Airway epithelial cell (primary cell): ENCODE measurements at places on chromosomes 7 and 10. TPM values are rescaled to one million over a fixed set of nuclear protein-coding genes. Genes with fewer than 3 reads are reported as not detected.

Gene LIPN
- total RNA-seq: 0.42 and 0.93 TPM in 2 replicates

Gene ITGA8
- total RNA-seq: not detected in 2 replicates

Gene RGS10
- total RNA-seq: 55.2 and 71.5 TPM in 2 replicates

Gene C10orf120
- total RNA-seq: not detected in 2 replicates

Gene TFEC
- not detected in 2 replicates for total RNA-seq

Gene OR9A2
- total RNA-seq: not detected in 2 replicates

Gene FAM131B
- 0.35 and 0.56 TPM in 2 replicates for total RNA-seq

Gene HABP2
- not detected in 2 replicates for total RNA-seq

Gene MYL10
- total RNA-seq: not detected in 2 replicates

Gene ELFN1
- 0.07 and 0.14 TPM in 2 replicates for total RNA-seq

Gene SPDYE8
- not detected in 2 replicates for total RNA-seq

Gene CYP3A7
- total RNA-seq: not detected in 2 replicates

Gene CYP3A4
- 0.14 TPM in 1 of 2 replicates, not detected in the other for total RNA-seq

Gene OPALIN
- not detected in 2 replicates for total RNA-seq

Gene DYNC1I1
- 0.21 TPM in 1 of 2 replicates, not detected in the other for total RNA-seq

Gene PON3
- 0.14 TPM in 1 of 2 replicates, not detected in the other for total RNA-seq

Gene SPDYE9
- not detected in 2 replicates for total RNA-seq

Gene UBTD1
- total RNA-seq: 32.2 and 34.4 TPM in 2 replicates

Gene TCAF1
- 29.7 and 32.7 TPM in 2 replicates for total RNA-seq

Gene PNLIPRP2
- not detected in 2 replicates for total RNA-seq
